ENCODE measurements at places on chromosomes 12 and 14.
A peak's percentile ranks its signal among the peaks of the same experiment; 100 is the strongest.

GRCh38 chr12:53660041-53660440 lies 15.8 kb downstream of the ATP5MC2 start:
- DNase-seq, result no peak

DNA sequence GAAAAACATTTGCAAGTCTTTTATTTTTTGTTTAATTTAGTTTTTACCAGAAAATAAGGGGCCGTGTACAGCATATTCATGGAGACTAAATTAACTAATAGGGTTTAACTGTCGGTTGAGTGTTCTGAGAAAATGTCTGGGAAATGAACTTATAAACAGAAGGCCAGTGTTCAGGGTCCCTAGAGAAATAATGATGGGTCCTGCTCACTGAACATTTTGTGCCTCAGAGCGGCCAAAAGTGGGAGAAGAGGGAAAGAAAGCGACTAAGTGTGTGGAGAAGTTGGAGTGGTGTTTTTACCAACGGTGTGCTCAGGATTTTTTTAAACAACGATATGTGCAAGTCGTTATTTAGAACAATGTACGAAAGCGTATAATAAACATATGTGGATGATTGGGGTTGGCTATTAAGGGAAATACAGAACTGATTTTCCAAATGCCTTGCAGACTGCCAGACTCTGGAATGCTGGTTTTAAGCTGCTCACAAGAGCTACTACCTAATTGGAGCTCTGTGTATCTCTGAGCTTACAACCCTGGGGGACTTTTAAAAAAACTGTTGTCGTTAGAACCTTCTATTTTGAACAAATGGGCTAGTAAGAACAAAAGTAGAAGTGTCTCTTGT lies 166.7 kb downstream of the SLC38A4 start:
- peak; percentile 34 for DNase-seq

DNA sequence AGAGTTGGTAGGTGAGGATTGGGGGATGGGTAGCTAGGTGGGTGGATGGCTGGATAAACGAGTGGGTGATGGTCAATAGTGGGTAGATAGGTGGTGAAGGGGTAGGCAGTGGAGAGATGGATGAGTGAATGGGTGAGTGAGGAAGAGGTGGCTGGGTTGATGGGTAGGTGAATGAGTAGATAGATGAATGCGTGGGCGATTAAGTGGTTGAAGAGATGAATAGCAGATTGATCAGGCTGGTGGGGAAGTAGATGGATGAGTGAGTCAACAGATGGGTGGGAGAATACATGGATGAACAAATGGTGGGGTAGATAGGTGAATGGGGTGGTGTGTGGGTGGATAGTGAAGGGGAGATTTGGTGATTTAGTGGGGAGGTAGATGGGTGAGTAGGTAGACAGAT lies 51.1 kb downstream of the SYNE3 start:
- no peak for DNase-seq

DNA sequence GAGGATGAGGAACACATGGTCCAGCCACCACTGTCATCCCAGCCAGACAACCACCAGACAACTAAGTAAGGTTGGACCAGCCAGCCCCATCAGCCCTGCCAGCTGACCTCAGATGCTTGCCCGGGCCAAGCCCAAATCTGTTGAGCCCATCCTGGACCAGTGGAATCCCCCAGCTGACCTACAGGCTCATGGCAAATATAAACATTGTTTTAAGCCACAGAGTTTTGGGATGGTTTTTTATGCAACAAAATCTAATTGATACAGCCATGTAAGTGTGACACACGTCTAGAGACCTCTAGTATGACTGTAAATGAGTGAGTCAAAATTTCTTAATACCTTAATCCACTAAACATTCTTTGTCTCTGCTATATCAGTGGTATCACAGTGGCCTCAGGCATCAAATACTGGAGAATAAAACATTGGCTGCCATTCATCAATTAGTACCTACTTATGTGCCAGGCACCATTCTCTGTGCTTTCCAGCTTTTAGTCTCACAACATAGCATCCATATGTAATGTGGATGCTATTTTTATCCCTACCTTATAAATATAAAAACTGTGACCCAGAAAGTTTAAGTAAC lies 24.2 kb upstream of the NT5DC3 start:
- DNase-seq, result no peak

DNA sequence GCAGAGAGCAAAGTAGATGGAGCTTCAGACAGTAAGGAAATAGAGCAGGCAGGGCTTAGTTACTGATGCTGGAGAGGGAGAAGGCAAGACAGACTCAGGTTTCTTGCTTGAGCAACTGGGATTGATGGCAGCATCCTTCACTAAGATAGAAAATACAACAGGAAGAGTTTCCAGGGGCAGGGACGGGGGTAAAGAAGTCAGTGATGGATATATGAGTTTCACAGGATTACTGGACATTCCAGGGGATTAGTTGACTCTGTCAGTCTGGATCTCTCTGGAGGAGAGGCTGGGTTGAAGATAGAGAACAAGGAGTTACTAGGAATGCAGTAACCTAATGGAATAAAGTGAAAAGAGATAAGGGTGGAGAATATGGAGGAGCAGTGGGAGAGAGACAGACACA lies 74.5 kb upstream of the ATF1 start:
- no peak for DNase-seq

GRCh38 chr12:106816231-106816630 lies 41.7 kb downstream of the RIC8B start:
- DNase-seq, result no peak

DNA sequence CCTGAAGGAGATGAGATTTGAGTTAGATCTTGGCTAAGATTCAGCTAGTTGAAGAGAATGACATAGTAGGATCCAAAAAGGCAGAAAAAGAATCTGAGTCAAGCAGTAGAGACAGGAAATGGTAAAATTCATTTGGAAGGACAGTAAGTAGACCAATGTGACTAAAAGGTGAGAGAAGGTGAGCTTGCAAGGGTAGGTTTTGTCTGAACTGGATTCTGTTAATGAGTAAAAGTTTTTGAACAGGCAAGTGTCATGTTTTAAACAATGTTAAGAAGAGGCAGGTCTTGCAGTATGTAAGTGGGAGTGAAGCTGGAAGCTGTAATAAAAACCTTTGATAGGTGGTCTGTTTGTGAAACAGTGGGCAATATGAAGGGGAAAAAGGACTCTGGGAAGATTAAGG lies 58.6 kb downstream of the ACSS3 start:
- DNase-seq, result no peak

GRCh38 chr14:72891666-72892102 lies 2.2 kb downstream of the DPF3 start:
- DNase-seq, result no peak

- DNase-seq, result no peak
Measured at GRCh38 chr12:117080661-117081144, 18.5 kb downstream of the TESC start.

- peak; percentile 79 for DNase-seq
Measured at GRCh38 chr12:3117144-3117581, 40.0 kb downstream of the TSPAN9 start.

GRCh38 chr12:56061982-56062381 lies 18.0 kb upstream of the ERBB3 start:
- peak; percentile 2 for DNase-seq

- DNase-seq, result no peak
Measured at GRCh38 chr14:42992930-42993329, 1386.3 kb downstream of the LRFN5 start.

DNA sequence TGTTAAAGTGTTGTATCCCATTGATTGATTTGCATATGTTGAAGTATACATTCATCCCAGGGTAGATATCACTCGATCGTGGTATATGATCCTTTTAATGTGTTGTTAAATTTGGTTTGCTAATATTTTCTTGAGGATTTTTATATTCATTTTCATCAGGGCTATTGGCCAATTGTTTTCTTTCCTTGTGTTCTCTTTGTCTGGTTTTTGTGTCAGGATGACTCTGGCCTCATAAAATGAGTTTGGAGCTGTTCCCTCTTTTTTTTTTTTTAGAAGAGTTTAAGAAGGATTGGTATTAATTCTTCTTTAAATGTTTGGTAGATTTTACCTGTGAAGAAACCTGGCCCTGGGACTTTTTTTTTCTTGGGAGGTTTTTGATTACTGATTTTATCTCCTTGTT lies 303.5 kb upstream of the RTL1 start:
- no peak for DNase-seq

GRCh38 chr14:68672609-68673285 lies 120.1 kb downstream of the ZFP36L1 start:
- no peak for DNase-seq

GRCh38 chr12:108778053-108778452 lies 46.7 kb upstream of the CORO1C start:
- no peak for DNase-seq

DNA sequence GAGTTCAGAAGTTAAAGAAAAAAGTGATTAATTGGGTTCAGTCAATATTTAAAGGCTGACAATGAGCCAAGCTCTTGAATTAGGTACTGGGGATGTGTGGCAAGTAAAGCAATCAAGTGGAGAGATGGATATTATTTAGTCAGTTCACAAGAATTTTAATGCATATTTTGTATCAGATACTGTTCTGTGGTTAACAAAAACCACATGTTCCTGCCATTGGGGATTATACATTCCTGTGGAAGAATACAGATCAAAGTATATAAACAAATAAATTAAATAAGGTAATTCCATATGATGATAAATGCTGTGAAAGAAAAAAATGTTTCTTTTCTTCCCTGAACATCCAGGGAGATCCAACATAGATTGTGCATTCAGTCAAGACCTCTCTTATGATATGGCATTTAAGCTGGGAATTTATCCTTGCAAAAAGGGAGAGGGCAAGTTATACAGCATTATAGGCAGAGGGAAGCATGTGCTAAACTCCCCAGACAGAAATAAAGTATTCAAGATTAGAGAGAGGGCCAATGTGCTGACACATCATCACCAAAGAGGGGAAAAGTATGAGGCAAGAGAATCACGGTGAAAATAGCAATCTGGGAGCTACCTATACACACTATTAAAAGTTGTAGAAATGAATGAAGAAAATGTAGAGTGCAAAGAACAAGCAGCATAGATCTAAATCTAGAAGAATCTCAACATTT lies 17.6 kb upstream of the A2M start:
- DNase-seq, result no peak

DNA sequence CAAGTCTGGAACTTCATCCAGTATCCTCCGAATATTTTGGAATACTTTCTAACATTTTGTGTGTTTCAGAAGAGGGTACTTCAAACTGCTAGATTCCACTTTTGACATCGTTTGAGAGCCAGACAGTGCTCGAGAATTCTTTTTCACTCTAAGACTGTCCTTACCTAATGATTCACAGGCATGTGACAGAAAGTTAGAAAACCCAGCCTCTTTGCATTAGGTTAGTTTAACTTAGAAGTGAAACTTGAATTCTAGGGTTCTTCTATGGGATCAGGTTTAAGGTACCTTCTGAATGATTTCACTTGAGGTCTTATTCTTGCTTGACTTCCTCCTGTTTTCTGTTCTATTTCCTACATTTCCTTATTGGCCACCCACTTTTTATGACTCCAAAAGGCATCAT lies 431.8 kb downstream of the SLC6A15 start:
- DNase-seq, result no peak

DNA sequence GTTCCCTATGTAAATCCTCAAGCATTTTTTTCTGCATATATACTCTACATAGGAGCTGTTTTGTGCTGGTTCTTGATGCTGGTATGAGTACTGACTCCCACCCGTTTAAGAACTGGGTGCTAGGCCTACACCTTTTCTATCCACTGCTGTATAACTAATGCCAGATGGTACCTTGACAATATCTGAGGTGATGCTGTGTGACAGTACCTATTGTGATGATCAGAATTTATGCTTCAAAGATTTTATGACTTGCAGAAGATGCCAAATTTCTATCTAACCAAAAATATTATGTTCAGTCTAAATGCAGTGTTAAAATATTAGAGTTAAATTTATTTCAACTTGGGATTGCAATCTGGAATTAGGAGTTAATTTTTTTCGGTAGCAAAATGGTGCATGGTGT lies 272.3 kb upstream of the NOVA1 start:
- no peak for DNase-seq

GRCh38 chr12:93177208-93178153 lies 200.2 kb upstream of the NUDT4 start:
- peak; percentile 84 for DNase-seq

DNA sequence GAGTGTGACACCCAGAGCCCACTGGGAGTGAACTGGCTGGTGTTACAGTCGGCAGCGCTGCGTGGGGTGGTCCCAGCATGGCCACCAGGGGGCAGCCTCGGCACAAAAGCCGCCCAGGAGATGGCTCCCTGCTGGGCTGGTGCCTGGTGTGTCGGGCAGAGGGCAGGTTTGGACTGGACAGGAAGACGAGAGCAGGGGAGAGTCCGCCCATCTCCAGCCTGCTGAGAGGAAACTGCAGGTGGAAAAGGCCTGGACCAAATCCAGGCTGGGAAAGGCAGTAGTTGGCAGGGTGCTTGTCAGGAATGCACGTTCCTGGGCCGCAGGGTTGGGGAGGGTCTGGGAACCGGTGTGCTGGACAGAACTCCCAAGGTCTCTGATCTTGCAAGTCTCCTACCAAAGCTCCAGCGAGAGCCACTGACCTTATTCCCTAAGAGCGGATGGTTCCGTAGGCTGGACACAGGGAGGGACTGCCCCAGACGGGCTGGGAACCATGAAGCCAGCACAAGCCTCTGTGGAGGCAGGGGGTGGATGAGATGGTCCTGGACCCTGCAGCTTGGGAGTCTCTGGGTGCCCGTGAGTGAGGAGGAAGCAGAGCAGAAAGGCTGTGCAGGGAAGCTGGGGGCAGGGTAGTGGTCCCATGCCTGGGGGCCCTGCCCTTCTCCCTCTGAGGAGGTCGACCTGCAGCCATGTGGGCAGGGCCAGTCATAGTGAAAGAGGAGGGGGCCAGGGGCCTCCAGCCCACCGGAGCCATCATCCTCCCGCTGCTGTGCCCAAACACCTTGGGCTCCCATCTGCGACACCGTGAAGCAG lies 1.8 kb downstream of the AHNAK2 start:
- peak; percentile 65 for DNase-seq

- DNase-seq, result no peak
Measured at GRCh38 chr14:48261436-48261835, 586.0 kb upstream of the MDGA2 start.

DNA sequence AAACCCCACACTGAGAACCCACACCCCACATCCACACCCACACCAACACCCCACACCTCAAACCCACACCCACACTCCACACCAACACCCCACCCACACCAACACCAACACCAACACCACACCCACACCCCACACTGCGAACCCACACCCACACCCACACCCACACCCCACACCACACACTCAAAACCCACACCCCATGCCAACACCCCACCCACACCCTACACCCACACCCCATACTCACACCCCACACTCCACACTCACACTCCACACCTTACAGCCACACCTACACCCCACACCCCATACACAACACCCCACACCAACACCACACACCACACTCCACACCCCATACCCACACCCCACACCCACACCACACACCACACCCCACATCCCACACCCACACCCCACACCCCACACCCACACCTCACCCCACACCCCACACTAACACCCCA lies 38.0 kb downstream of the TMEM120B start:
- DNase-seq, result no peak

- DNase-seq, result peak; percentile 37
Measured at GRCh38 chr14:72892103-72892878, 1.6 kb downstream of the DPF3 start.
